ENCODE measurements at places on chromosomes 6 and 20. TPM values are rescaled to one million over a fixed set of nuclear protein-coding genes. Genes with fewer than 3 reads are reported as not detected.

DNA sequence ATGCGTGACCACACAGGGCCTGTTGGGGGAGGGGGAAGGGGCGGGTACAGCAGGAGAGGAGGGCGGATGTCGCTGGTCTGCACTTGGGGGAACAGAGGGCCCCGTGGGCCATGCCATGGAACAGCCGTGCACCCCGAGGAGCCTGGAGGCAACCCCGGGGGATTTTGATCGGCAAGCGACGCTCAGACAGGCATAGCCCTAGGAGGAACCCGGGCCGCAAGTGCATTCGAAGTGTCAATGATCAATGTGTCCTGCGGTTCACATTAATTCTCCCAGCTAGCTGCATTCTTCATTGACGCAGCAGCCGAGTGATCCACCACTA is 772.8 kb upstream of the DEFB115 start:
- H3K4me3 ChIP-seq, result no peak overlapping the region
- no peak overlapping the region for H3K27ac ChIP-seq
- no peaks in the 10 kb centered on the region for H3K4me1 ChIP-seq
- H3K36me3 ChIP-seq, result peaks cover 7% of the 10 kb centered on the region

GRCh38 chr6:25579391-25579883 is 72.6 kb upstream of the SCGN start:
- no peak overlapping the region for H3K27ac ChIP-seq
- H3K36me3 ChIP-seq, result peaks cover 2% of the 10 kb centered on the region
- peaks cover 9% of the 10 kb centered on the region for H3K4me1 ChIP-seq
- DNase-seq, result no peak
- H3K27me3 ChIP-seq, result no peaks in the 10 kb centered on the region
- no peak overlapping the region for H3K4me3 ChIP-seq

DNA sequence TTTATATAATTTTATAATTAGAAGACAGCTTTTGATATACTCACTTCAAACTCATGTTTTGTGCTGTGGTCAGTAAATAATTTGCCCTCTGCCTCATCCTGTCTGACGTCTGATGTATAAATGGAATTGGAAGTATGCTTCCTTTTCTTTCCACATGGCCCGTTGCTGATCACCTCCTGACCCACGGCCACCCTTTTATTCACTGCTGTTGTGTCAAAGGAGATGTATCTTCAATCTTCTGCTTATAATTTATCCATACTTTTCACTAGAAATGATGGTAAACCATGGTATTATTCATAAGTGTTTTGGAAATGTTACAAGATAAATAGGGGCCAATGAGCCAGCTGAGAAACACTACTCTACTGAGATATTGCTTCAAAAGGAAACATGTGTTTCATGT is 841.8 kb downstream of the PHF3 start:
- H3K27ac ChIP-seq, result no peak overlapping the region
- no peaks in the 10 kb centered on the region for H3K4me1 ChIP-seq
- no peaks in the 10 kb centered on the region for H3K27me3 ChIP-seq
- H3K4me3 ChIP-seq, result no peak overlapping the region
- DNase-seq, result no peak

GRCh38 chr6:64750910-64751309 is 956.1 kb downstream of the EYS start:
- no peaks in the 10 kb centered on the region for H3K27me3 ChIP-seq
- H3K36me3 ChIP-seq, result no peaks in the 10 kb centered on the region
- no peak overlapping the region for H3K27ac ChIP-seq
- no peaks in the 10 kb centered on the region for H3K4me1 ChIP-seq
- DNase-seq, result no peak

GRCh38 chr6:6412700-6413099 is 92.2 kb upstream of the F13A1 start:
- peaks cover 6% of the 10 kb centered on the region for H3K27me3 ChIP-seq
- no peak overlapping the region for H3K27ac ChIP-seq
- no peak overlapping the region for H3K4me3 ChIP-seq
- H3K36me3 ChIP-seq, result no peaks in the 10 kb centered on the region
- no peak for DNase-seq

DNA sequence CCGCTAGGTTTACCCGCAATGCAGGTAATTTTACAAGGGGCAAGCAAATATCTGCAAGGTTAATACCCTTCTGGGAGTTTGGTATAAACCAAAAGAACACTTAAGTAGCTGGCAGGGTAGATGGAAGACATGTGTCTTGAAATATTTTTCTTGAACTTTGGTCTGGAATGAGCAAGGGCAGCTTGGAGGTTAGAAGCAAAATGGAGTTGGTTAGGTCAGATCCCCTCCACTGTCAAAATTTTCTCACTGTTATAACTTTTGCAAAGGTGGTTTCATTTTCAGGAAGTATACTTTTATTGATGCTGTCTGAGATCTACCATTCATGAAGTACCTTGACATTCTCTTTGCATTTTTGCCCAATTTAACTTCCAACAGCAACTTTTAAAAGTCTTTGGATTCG is 13.3 kb upstream of the KIAA1586 start:
- H3K36me3 ChIP-seq, result no peaks in the 10 kb centered on the region
- H3K4me3 ChIP-seq, result no peak overlapping the region
- DNase-seq, result no peak
- H3K27me3 ChIP-seq, result peaks cover 12% of the 10 kb centered on the region

Gene RBPJL
- total RNA-seq, result not detected

Gene BPIFB4
- not detected for total RNA-seq

Gene MAS1
- total RNA-seq, result not detected

Gene RUNX2
- total RNA-seq, result 14.6 TPM

Gene COL10A1
- not detected for total RNA-seq

Measured in activated CD4-positive, alpha-beta T cell treated with anti-CD3 and anti-CD28 coated beads for 36 hours (primary cell).